A549 treated with RU486 at 1 μM for 4 hours (cell line): ENCODE measurements at places on chromosomes 2 and 18. TPM values are rescaled to one million over a fixed set of nuclear protein-coding genes. Genes with fewer than 3 reads are reported as not detected.

DRC1 gene
- total RNA-seq: 0.14 to 0.61 TPM (median 0.26 TPM) in 4 of 5 replicates, not detected in the other

CFAP221 gene
- 0.19 to 0.72 TPM (median 0.32 TPM) in 4 of 5 replicates, not detected in the other for total RNA-seq

PRSS56 gene
- 0.14 to 0.27 TPM (median 0.22 TPM) in 4 of 5 replicates, not detected in the other for total RNA-seq

ATG9A gene
- 42.3 to 53.2 TPM (median 50.2 TPM) in 5 replicates for total RNA-seq

SKA1 gene
- total RNA-seq: 10.4 to 14.0 TPM (median 12.1 TPM) in 5 replicates

B4GALT6 gene
- total RNA-seq: 2.2 to 9.3 TPM (median 7.3 TPM) in 5 replicates

RPRM gene
- not detected in 5 replicates for total RNA-seq

ABCG8 gene
- total RNA-seq: not detected in 5 replicates

RGPD8 gene
- 1.6 to 4.4 TPM (median 3.5 TPM) in 5 replicates for total RNA-seq

C18orf54 gene
- total RNA-seq: 1.1 to 3.2 TPM (median 2.7 TPM) in 5 replicates

TNP1 gene
- total RNA-seq: not detected in 5 replicates

LINC00305 gene
- not detected in 5 replicates for total RNA-seq
